AG04449 (cell line): ENCODE measurements at places on chromosomes 3 and 15.

GRCh38 chr3:53795789-53796560 is 50.2 kb downstream of the CHDH start:
- DNase-seq, result no peak

- DNase-seq, result no peak
Measured at GRCh38 chr15:75639191-75639708, 774 bp downstream of the IMP3 start.

GRCh38 chr15:66570842-66571478 is 5.2 kb upstream of the LCTL start:
- no peak for DNase-seq

- DNase-seq, result no peak
Measured at GRCh38 chr15:36108541-36108940, 470.9 kb upstream of the CDIN1 start.

DNA sequence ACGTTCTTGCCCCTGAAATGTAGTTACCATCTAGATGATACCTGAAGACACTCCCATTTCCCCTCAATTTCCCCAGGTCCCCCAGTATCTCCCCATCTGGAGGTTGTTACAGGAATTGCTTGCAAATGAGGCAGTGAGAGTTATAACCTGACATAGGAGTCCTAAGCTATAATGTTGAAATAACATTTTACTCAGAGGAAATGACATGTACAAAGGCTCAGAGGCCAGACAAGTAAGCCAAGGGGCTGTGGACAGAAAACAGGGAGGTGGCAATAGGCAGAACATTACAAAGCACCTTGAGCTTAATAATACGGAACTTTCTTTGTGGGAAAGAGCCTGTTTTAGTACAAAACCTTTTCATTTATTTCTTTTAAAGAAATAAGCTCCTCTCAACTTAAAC is 171.9 kb downstream of the FRMD5 start:
- no peak for DNase-seq
